ENCODE measurements at places on chromosomes 3 and 15.

DNA sequence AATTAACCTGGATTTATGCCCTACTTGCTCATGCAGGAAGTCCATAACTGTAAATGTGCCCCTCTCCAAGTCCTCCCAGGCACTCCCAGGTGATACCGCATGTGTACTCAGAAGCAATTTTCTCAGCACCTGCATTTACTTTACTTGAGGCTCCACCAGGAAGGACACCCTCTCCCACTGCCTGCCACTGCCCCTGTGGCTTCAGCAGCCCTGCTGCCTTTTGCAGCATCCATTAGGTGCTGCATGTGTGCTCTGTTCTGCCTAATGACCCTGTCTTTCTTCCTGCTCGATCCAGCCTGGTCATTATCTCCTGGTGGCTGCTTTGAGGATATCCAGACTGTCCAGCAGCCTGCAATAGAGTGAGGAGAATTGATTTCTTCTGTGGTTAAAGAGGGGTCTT lies 107.6 kb upstream of the SEMA6D start:
- peak; percentile 43 for DNase-seq

GRCh38 chr3:133606902-133607301 lies 33.4 kb downstream of the CDV3 start:
- DNase-seq, result no peak

DNA sequence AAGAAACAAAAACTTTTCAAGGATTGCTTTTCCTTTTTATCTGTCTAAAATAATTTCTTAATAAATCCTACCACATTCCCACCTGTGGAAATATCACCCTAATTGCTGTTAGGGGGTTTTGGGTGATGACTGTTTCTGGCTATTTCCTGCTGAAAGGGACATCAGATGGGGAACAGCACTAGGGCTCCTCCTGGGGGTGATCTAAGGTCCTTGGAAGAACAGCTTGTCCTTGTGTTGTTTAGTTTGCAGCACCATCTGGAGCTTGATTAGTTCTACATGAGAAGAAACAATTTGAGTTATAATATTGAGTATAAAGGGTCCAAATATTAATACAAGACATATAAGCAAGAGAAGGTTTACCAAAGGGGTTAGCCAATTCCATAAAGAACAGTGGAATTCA lies 18.7 kb downstream of the OR5H15 start:
- DNase-seq, result peak; percentile 12

DNA sequence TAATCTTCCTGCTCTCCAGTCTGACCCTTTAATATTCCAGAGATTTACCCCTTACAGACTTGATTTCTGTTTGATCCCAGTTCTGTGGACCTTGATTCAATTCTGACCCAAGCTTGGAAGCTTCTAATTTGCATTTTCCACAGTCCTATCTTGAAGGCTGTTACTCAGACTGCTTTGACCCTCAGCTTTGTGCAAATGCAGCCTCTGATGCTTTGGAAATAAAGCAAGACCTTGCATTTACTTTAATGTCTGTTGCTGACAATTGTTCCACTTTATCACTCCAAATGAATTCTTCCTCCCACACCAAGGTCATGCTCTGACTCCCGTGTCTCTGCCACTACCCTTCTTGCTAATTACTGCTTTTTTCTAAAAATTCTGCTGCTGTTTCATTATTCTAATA lies 886.0 kb downstream of the TUSC7 start:
- no peak for DNase-seq

DNA sequence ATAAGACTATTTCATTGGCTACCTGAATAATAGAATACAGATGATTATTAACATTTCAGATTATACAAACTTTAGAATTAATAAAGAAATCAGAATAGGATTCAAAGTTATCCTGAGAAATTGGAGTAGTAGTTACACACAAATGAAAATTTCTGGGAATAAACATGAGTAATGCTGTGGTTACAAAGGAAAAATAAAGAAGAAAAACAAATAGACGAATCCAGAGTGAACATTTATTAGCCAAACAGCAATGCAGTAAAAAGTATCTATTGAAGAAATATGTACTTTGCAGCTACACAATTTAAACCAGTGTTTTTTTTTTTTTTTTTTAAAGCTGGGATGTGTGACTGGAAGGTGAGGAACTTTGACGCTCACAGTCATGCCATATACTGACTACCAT lies 1159.2 kb downstream of the TUSC7 start:
- DNase-seq, result no peak

GRCh38 chr3:186772281-186772694 lies 11.1 kb upstream of the EIF4A2 start:
- no peak for DNase-seq

DNA sequence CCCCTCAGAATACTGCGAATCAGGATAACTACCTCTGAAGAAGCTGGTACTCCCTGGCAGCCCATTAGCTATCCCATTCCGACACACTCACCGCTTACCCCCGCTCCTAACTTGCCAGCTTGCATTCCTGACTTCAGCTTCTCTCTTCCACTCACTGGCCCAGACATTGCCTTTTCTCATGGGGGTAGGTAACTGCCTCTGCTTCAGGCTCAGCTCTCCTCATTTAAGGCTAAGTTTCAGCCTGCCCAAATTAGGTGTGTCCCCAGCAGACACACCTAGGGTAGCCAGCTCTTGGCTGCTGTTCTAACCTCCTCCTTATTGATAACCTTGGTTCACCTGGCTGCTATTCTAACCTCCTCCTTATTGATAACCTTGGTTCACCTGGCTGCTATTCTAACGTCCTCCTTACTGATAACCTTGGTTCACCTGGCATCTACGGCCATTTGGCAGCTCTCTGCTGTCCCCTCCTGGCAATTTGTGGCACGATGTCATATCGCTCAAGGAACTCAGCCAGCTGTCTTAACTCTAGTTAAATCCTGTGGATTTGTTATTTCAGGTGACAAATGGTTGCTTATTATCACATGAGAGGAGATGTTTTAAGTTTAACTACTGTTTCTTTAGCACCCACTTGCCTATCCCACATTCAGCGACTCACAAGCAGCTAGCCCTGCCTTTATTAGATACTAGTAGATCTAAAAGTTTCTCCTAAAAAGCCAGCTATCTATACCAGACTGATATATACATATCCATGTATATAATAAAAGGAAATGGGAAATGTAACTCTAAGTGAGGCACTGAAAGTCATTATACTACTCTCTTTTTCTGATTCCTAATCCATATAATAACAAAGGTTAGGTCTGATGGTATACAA lies 106.5 kb upstream of the ACP3 start:
- peak; percentile 32 for DNase-seq

GRCh38 chr3:51340013-51340829 lies 44.9 kb upstream of the MANF start:
- no peak for DNase-seq

GRCh38 chr3:138327831-138328230 lies 1.8 kb downstream of the NME9 start:
- DNase-seq, result no peak

DNA sequence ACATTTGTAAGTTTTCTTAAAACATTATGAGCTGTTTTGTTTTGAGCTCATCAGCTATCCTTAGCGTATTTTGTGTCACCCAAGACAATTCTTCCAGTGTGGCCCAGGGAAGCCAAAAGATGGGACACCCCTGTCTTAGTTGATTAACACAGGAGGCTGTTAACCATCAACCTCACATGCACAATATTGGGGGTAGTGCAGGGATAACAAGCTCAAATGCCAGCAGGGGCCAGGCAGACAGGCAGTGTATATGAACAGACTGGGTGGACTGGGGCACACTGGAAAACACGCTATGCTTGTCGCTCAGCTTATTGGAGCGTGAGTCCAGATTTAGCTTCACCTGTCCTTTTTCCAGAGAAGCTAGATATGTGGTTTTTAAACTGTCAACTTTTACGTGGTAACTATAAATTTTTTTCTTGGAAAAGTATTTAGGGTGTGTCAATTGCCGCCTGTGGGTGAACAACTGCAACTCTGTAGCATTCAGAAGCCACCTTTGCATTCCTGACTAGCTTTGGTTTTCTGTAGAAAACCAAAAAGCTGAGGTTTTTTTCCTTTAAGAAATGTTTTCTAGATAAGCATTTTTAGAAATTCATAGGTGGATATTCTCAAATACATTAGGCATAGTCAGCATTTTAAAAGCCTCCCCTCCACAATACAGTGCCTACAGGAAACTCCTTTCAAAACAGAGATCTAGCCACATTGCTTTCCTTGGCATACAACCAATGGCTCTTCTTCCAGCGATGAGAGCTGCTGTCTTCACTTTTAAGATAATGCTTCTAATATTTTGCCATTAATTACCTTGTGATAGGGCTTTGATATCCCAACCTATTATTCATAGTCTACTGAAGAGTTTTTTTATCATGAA lies 14.6 kb downstream of the PSMD6 start:
- no peak for DNase-seq

DNA sequence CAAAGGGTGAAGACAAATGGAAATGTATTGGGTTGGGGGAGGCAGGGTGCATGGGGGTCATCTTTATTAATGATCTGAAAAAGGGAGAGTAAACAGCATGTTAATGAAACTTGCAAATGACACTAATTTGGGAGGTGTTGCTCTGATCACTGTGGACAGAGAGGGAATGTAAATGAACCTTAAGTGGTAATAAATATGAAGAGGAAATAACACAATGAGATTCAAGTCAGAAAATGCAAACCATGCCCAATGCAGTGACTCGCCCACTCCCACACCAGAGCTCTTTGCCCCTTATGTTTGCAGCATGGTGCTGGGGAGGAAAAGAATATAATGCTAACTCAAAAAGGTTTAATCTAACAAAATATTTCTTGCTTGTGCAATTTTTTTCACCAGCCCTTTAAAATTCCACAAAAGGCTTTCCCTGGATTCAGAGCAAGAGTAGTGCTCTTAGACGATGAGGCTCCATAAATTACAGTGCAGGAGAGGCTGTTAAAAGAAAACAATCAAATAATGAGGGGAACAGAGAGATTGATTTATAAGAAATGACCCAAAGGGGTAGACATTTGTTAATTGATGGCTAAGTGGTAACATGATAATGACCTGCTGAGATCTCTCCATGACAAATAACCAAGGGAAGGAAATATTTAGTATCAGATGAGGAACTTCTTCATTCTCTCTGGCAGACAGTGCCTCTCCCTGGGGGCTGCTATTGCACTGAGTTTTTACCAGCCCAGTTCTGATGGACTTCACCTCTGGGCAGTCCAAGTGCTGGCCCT lies 210.0 kb upstream of the PPP2R3A start:
- DNase-seq, result peak; percentile 87

DNA sequence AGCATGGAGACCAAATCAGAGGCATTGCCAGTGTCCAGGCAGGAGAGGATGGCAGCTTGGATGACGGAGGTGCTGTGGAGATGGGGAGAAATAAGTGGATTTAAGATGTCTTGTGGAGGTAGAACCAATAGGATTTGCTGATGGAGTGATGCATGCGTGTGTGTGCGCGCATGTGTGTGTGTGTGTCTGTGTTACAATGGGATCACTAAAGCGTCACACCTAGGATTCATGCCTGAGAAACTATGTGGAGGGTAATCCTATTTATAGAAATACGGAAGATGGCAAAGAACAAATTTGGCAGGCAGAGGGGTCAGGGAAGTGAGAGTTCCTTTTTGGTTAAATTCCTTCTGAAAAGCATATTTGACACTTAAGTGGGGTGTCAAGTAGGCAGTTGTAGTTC lies 64.8 kb upstream of the ARL8B start:
- no peak for DNase-seq

DNA sequence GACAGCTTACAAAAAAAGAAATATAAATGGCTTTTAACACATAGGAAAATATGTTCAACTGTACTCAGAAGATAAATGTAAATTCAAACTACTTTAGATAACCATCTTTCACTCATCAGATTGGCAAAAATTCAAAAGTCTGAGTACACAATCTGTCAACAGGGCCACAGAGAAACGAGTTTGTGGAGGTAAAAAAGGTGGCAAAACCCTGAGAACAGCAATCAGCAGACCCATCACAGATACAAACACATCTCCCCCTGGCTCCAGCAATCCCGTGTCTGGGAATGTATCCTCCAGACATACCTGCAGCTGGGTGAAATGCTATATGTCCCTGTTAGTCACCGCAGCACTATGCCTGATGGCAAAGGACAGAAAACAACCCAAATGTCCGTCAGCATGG lies 149.5 kb downstream of the OSBPL10 start:
- DNase-seq, result no peak

DNA sequence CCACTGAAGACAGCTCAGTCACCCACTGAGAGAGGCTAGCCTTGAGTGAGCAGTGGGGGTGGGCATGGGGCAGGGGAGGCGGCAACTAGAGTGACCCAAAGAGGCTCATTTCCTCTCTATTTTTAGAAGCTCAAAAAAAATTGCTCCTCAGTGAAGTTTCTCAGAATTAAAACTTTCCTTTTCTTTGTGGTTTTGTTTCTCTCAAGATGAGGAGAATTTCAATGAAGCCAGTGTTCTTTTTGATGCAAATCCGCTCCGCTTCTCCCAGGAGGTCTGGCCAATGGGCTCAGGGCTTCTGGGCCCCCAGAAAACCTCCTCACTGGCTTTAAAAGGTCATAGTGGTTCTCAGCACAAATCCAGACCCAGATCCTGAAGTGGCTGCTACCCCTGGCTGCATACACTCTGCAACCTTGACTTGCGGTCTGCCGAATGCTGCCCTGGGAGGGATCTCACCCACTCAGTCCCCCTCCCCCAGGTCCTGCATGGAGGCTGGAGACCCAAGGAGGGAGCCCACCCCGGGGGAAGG lies at the start of gene ACSBG1:
TSS of gene ACSBG1 (minus strand) at position 51 of the 526 bp plus-strand sequence. CDS start 64 bp downstream, outside the sequence.
- DNase-seq, result no peak

DNA sequence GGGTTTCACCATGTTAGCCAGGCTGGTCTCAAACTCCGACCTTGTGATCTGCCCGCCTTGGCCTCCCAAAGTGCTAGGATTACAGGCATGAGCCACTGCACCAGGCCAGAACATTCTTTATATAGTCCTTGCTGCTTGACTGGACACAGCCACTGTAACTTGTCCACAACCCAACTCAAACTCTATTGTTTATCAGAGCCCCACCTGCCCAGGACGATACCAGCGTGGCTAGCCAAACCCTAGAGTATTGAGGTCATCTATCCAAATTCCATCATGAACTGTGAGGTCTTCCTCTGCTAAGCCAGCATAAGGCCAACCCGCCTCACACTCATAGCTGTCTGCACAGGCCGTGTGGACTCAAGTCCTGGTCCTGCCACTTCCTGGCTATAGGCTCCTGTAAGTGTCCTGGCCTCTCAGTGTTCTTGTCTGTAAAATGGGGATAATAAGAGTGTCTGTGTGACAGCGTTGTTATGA lies 63.9 kb downstream of the DAPK2 start:
- no peak for DNase-seq

- DNase-seq, result peak; percentile 69
Measured at GRCh38 chr3:52533623-52534280, at the start of gene NT5DC2. TSS of gene NT5DC2 (minus strand) at chr3:52533857. CDS start at chr3:52533737, 120 bp downstream.

GRCh38 chr3:196793246-196793645 lies 53.6 kb downstream of the PAK2 start:
- DNase-seq, result no peak

GRCh38 chr3:51982352-51982837 lies 940 bp upstream of the ACY1 start:
- peak; percentile 79 for DNase-seq

GRCh38 chr3:62667714-62668113 lies 207.5 kb downstream of the CADPS start:
- DNase-seq, result peak; percentile 11

- DNase-seq, result no peak
Measured at GRCh38 chr3:132285620-132285945, 31.6 kb upstream of the ACP3 start.

GRCh38 chr3:170083343-170083742 lies 45.5 kb downstream of the GPR160 start:
- DNase-seq, result no peak

GRCh38 chr15:33737687-33738601 lies 230.4 kb upstream of the CHRM5 start:
- peak; percentile 53 for DNase-seq

Measured in NCI-H1417 (cell line).